ENCODE measurements at places on chromosomes 13 and 19.

- DNase-seq = no peak
Observed at GRCh38 chr19:13978351-13979243, 26.3 kb downstream of the DCAF15 start.

DNA sequence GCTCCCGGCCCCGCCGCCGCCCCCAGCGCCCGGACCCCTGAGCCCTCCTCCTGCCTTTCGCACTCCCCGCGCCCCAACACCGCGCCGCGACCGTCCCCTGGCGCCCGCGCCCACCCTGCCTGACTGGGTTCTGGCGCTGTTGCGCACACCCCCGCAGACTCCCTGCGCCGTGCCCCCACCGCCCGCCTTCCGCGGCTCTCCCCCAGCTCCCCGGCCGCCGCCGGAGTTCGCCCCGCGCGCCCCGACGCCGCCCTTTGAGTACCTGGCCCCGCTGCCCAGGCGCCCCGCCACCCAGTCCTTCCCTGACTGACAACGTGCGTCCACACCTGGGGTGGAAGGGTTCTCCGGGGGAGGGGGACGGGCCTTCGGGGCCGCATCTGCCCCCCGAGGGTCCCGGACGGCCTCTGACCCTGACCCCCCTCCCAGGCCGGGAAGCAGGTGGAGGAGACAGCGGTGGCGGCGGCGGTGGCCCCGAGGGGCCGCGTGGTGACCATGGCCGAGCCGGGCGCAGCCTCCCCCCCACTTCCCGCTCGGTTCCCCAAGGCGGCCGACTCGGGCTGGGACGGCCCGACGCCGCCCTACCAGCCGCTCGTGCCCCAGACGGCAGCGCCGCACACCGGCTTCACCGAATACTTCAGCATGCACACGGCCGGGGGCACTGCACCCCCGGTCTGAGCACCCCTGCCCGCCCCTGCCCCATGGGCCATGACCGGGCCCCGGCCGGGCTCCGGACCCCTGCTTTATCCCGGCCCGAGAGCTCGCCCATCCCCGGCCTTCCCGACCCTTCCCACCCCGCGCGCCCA is 1.4 kb upstream of the MEGF8 start:
- DNase-seq = peak; percentile 31

GRCh38 chr19:7658219-7658686 is 10.6 kb upstream of the RETN start:
- DNase-seq = peak; percentile 35

DNA sequence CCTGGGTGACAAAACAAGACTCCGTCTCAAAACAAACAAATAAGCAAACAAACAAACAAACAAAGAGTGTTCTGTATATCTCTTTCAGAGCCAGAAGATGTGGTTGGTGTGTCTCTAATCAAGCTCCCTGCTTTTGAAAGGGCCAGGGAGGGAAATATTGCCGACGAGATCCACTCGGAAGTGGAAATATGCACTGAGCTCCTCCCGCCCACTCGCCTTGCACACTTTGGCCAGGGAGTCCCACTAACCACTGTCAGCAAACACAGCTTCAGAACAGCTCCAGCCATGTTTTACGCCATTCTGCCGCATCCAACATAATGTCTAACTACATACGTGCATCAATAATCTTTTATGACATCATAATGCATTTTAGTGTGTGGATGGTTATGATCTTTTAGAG is 155.5 kb upstream of the VSTM2B start:
- DNase-seq = no peak

DNA sequence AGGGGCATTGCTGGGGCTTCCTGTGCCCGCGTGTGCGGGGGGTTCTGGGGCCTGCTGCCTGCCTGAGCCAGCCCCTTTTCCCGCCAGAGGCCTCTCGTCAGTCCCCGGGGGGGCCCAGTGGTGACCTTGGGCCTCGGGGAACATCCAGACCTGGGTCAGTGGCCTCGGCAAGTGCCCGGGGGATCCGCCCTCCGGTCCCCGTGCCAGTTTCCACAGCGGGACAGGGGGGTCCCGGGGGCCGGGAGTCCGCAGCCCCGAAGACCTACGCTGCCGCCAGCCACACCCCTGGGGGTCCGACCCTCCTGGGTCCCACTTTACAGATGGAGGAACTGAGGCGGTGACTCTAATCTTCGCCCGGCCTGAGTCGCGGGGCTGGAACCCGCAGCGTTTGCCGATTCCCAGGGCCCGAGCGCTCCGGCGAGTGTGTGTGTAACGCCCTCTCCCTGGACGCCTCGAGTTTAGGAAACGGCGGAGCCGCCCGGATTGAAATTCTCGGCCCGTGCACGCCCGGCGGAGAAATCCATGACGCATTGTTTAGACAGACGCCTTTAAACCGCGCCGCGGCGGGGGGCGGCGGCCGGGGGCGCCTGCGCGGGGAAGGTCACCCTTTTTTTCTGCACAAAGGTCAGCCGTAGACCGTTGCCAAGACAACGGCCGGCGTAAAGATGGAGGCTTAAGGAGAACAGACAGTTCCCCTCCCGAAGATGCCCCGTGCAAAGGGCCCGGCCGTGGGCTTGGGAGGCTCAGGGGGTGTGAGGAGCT is 39.3 kb downstream of the EFNA2 start:
- peak; percentile 13 for DNase-seq

DNA sequence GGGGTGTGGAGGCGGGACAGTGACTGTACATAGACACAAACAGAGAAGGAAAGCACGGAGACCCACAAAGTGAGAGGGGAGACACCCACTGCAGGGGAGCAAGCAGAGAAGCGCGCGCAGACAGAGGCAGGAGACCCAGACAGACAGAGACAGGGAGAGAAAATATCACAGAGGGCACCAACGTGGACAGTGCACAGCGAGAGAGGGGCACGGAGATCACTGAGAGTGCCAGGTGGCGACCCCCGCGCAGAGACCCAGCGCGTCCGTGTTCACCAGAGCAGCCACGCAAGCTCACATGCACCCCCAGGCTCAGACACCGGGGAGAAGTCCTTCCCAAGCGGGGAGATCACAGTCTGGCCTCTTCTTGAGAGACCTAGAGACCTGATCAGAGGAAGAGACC is 1.4 kb upstream of the CACNG7 start:
- no peak for DNase-seq

DNA sequence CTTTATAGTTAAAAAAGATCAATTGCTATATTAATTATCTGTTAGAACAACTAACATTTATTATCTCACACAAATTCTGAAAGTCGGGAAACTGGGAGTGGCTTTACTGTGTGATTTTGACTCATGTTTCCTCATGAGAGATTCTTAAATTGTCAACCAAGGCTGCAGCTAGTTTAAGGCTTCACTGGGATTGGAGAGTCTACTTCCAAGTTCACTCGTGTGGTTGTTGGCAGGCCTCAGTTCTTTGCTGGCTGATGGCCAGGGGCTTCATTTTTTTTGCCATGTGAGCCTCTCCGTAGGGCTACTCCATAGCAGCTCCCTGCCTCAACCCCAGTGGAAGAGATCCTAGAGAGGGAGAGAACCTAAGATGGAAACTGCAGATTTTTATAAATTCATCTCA is 24.5 kb upstream of the LPAR6 start:
- no peak for DNase-seq

DNA sequence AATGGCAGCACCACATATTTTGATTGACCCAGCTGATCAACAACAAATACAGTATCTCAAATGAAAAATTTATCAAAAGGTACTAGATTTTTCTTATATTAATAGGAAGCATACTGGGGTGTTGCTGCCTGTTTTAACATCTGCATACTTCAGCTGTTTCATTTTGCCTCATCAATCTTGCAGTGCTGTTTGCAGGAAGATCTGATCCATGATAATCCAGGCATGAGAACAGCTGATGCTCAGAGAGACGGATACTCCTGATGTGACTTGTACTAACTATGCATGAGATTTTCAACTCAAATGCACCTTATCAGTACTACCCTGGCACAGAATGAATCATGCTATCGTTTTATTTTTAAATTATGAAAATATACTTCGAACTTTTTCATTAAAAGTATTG is 2136.8 kb downstream of the PCDH9 start:
- DNase-seq = no peak

DNA sequence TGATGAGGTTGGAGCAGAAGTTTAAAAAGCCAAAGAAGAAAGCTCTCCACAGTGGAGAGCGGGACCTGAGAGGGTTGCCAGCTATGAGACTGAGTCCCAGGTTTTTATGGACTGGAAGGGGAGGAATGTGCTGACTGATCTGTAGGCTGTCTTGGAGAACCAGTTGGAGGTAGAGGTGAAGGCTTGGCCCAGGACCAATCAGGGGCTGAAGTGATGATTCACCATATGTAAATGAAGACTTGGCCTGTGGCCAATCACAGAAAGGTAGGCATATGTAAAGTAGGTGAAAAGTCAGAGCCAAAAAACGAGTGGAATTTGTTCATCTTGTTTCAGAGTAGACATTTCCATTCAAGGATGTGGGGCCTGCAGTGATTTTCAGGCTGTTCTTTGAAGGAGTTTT is 17.5 kb upstream of the KBTBD6 start:
- no peak for DNase-seq

DNA sequence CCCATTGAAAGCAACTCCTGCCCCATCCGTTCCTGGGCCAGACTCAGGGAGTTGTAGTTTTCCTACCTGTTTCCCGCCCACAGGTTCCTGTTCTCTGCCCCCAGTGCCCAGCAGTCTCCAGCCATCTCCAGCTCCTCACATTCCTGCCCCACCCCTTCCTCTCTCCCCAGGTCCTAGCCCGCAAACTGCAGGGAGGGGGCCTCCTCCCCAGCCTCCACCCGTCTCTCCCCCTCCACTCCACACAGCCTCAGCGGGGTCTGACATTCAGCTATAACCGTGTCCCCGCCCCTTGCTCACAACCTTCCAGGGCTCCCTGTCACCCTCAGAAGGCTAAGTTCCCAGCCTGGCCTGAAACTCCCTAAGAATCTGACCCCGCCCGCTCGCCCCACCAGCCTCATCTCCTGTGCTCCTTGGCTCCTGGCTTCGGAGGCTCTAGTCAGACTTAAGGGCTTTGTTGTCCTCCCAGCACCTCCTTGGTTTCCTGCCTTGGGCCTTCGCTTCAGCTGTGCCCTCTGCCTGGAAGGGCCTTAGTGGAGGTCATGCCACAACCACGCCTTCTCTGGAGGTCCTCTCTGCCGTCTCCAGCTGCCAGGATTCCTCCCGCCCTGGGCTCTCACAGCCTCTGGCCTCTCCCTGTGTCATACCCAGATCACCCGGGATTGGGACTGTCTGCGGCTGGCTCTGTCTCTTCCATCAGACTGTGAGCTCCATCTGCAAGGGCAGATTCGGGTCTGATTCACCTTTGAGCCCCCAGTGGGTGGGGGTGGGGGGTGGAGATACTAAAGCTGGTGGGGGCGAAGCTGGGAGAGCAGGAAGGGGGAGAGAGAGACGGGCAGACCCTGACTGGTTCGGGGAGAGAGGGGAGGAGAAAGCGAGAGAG is 5.1 kb upstream of the SPACA6 start:
- DNase-seq = no peak

DNA sequence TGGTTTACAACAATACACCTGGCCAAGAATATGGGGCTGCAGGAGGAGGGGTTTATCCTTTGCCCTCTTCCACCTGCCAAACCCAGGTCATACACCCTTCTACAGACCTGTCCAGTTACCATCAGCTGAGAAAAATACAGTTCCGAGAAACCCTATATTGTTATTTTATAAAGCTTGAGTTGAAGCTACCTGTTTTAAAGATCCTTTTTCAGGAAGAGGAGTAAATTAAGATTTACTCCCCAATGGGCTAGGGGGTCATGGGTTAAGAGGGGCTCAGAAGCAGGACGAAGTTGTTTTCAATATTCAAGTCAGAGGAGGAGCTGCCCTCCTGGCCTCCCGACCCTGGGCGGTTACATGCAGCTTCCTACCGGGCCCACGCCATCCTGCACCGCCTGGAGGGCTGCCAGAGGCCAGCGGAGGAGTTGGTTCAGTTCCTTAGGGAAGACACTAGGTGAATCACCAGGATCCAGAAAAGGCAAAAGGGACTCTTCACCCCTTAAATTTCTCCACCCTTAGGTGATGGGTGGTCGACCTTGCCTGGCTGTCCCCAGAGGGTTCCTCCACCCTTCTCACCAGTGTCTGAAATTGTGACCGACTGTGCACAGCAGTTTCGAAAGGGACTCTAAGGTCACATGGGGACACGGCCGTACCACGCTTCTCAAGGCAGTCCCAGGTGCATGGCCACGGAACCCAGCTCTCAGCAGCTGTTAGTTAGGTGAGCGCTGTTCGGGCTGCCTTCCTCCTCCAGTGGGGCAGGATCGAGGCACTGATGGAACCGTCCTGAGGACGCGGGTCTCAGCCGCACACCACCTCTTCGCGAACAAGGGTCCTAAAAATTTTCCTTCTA is 1.2 kb downstream of the GJB2 start:
- DNase-seq = no peak

GRCh38 chr19:7099597-7099921 is 30.1 kb downstream of the ZNF557 start:
- no peak for DNase-seq

DNA sequence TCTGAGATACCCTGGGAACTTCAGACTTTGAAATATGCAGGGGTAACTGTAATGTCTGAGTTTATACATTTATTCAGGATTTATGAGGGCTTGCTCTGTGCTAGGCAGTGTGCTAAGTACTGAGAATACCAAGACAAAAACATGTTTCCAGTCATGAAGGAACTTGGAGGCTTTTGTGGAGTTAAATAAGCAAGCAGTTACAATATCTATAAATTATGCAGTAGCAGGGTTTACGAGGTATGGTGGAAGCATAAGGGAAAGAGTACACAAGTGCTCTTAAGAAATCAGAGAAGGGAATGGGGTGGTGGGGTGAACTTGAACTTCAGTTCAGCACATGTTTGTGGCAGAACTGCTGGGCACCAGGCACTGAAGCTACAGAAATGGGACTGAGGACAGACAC is 28.0 kb downstream of the MAB21L1 start:
- DNase-seq = no peak

DNA sequence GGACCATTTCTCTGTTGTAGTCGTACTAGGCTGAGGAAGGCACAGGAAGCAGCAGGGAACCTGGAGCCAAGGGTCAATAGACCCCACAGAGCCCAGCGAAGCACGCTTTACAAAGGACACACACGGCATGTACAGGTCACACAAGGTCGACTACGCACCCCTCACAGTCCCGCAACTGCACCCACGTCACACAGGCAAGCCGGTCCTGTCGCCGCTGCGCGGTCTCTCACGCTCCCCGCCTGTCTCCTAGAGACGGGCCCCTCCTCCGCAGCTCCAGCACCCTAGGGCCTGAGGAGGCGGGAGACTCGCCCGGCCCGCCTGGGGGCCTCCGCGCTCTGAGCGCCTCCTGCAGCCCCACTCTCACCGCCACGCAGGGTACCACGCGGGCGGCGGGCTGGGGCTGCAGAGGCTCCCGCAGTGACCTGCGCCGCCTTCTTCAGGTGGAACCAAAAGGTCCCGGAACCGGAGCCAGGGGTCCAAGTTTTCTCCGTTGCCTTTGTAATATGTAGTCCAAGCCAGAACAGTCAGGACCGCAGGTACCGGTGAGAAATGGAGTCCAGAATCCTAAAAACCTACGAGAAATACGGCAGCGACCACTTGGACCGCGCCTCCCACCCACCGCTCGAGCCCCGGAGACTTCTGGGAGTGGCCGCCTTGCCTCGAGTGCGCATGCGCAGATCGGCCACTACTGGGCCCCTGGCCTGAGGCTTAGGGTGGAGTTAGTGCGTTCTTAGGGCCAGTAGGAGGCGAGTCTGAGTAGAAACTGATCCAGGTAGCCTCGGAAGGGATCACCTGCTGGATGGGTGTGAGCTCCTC is at the start of gene ZNF607:
ZNF607 (minus strand) TSS at position 651 of the 816 bp plus-strand sequence. CDS start 8,143 bp downstream, outside the sequence.
- peak; percentile 81 for DNase-seq

- no peak for DNase-seq
Observed at GRCh38 chr13:44402899-44403445, 29.3 kb downstream of the SERP2 start.

GRCh38 chr19:5676105-5676771 is 4.1 kb downstream of the MICOS13 start:
- no peak for DNase-seq

- no peak for DNase-seq
Observed at GRCh38 chr13:34408640-34409039, 533.4 kb upstream of the NBEA start.

- DNase-seq = no peak
Observed at GRCh38 chr19:16428372-16429036, 43.3 kb downstream of the EPS15L1 start.
